ENCODE measurements at places on chromosomes 5 and 9.

GRCh38 chr5:14365831-14366430, 215.7 kb upstream of the OTULINL start:
- peak; percentile 54 for DNase-seq

- no peak for DNase-seq
These were observed 70.1 kb downstream of the PIP5K1B start for GRCh38 chr9:68775003-68775730.

DNA sequence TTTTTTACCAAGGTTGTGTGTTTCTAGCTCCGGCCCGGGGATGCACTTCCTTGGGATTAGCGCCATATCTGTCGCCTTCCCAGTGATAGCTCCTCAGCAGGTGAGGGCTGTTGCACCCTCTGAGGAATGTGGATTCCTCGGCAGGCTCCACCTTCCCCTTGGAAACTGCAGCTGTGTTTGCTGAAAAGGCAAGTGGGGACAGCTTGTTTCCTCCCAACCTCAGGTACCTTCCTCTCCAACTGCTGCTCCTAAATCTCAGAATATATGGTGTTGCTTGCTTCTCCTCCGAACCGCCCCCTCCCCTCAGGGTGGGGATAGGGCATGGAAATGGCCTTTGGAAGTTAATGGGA, 1.3 kb downstream of the SLC1A1 start:
- no peak for DNase-seq

DNA sequence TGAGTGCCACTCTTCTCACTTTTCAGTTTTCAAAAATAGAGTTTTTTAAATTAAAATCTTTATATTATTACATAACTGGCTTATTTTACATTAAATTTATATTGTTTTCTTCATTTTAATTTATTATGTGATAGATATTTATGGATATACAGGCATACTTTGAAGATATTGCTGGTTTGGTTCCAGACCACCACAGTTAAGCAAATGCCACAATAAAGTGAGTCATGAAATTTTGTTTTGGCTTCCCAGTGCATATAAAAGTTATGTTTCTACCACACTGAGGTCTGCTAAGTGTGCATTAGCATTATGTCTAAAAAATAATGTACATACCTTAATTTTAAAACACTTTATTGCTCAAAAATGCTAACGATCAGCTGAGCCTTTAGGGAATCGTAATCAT, 47.4 kb downstream of the NDUFS4 start:
- no peak for DNase-seq

DNA sequence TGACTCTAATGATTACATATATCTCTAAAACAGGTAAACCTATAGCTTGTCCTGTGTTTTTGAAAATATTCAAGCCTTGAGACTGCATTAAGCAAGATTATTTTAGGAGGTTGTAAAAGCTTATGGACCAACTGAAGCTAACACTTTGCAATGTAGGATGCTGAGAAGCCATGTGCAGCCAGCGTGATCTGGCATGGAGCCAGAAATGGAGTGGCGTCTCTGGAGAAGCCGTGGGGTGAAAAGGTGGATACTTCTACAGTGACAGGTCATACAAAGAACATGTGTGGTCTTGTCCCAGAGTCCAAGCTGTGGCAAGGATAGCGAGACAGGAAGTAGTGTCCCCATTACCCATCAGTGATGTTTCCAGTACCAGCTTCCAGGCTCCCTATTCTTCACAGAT, 100.8 kb upstream of the CD180 start:
- no peak for DNase-seq

DNA sequence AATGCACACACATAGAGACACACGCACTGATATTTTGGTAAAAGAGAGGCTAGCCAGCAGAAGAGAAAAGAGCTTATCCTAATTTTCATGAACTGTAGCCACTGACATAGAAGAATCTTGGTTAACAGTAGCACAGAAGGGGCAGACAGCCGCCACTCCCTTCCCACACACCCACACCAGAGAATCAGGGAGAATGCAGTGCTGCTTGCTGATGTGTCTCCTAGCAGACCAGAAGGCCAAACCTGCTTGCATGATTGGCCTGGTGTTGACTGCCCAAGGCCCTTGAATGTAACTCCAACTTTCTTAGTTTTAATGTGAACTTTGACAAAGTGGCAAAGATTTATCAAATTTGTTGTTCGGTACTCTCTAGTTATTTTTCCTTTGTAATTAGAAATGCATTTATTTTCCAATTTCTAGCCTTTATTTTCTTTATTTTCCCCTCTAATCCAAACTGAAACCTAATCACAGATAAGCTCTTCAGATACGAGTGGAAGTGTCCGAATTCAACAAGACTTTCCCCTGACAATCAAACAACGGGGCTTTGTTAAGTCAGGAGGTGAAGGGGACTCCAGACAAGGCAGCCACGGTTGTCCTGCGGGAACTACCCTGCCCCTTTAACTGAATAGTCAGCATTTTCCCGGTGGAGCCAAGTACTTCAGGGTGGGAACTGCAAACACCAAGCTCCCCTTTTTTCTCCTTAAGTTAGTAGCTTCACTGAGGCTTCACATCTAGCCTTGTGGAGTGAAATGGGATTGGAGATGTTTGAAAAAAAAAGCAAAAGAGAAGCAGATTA, 81.9 kb upstream of the CTSL start:
- no peak for DNase-seq

Data from CD4-positive, alpha-beta T cell treated with Interleukin-2 at 100 ng/mL for 4 hours (primary cell).